ENCODE measurements at places on chromosomes 11 and 22.
A peak's percentile ranks its signal among the peaks of the same experiment; 100 is the strongest.

GRCh38 chr11:11072067-11072466, 214.2 kb upstream of the ZBED5 start:
- DNase-seq: no peak

DNA sequence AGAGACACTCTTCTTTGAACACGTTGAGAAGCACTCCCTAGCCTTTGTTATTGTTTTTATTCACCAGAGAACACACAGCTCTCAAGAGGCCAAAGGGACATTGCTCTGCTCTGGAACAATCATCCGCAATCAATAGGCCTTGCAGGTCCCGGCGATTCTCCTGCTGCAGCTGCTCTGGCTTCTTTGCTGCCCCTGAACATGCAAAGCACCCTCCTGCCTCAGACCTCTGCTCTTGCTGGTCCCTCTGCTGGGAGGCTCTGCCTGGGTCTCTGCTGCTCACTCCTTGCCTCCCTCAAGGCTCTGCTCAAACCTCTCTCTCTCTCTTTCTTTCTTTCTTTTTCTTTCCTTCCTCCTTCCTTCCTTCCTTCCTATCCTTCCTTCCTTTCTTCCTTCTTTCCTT, 232.7 kb downstream of the DSCAML1 start:
- DNase-seq: no peak

DNA sequence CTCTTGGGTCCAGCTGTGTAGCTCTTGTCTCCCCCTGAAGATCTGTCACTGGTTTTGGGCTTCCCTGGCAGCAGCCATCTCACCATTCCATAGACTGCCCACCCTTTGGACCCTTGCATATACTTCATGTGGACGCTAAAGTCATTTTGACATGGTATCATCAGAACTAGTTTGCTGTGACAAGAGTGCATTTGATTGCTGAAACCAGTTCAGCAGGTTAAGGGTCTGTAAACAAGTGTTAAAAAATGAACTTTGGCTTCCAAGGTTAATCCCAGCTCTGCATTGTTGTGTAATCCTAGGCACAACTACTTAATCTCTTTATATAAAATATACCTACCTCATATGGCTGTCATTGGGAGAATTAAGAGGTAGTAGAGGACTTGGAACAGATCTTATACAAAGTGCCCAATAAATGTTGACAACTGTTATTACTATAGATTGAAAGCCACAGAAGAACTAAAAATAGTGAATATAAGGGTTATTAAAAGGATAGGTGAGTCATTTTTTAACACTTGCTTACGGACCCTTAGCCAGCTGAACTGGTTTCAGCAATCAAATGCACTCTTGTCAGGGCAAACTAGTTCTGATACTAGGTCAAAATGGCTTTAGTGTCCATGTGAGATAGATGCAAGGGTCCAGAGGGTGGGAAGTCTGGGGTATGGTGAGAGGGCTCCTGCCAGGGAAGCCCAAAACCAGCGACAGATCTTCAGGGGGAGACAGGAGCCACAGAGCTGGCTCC, 29.4 kb downstream of the CCDC90B start:
- DNase-seq: no peak

GRCh38 chr11:2475136-2475918, 30.5 kb downstream of the KCNQ1 start:
- DNase-seq: no peak

DNA sequence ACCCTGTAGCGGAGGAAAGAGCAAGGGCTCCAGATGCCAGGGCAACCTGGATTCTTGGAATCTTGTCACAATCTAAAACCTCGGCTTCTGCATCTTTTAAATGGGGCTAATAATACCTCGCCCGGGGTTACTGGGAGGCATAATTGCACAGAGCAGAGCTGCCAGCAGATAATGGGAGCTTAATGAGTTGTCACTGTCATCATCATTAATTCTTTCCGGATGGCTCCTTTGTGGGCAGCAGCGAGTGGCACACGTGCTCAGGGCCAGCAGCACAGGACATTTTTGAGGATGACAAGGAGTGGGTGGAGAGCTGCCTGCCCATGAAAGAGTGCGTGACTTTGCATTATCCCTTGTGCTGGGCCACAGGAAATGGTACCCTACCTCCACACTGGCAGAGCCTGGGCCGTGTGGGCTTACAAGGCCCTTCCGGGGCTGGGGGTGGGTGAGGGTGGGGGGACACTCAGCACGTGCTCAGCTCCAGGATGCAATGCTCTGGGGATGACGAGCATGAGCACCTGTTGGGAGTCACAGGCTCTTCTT, 5.7 kb downstream of the PDGFB start:
- no peak for DNase-seq

DNA sequence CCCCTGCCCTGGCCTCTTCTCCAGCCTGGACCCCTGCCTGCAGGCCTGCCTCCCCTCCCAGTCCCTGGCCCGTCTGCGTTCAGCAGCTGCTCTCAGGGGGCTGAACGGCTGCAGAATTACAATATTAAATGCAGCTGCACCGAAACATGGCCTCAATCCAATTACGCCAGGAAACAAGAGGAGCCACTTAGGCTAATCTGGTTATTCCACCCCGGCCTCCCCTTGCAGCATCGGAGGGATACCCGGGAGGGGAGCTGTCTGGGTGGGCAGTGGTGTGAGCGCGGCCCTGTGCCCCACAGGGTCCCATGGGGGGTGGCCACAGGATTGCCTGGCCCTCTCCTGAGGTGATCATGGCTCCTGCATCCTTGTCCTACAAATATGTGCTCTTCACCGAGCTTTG, 42.6 kb downstream of the FLRT1 start:
- no peak for DNase-seq

GRCh38 chr22:36022162-36022561, 6.5 kb downstream of the RBFOX2 start:
- DNase-seq: no peak

DNA sequence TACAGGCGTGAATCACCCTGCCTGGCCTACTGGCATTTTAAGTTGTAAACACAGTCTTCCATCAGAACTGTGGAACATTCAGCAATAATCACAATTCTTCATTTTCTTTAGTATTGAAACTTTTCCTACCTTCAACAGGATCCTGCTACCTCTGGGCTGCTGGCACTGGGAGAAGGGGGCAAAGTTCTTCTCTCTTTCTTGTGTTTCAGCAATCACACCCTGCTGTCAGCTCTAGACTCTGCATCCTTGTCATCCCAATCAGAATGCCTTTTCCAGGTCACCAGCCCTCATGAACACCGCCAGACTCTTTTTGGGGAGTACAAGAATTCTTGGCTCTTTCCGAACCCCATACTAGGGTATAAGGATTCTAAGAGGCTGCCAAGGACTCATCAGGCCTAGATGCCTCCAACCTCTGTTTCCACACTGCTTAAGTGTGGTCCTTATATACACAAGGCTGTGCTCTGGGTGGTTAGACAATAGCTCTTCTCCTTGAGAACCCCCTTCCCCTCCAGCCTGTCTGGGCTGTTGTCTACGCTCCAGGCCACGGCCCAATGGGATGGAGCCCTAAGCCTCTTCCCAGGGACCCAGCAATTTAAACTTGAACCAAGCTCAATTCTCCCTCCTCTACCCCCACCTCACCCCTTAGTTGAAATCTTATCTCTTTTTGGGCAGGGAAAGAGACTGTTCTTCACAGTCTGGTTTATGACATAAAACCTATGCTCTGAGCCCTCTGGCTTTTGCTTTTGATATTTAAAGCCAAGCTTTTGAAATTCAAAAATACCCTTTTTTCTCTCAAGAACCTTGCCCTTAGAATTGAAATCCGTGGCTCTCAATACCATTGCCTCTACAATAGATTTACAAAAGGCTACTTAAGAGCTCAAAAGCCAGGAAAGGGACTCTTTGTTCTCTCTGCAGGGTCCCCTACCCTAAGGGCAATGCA, 327.4 kb downstream of the BUD13 start:
- no peak for DNase-seq

- peak; percentile 65 for DNase-seq
Observed at GRCh38 chr11:9565822-9566560, 7.5 kb upstream of the WEE1 start.

- DNase-seq: no peak
Observed at GRCh38 chr11:86192519-86193257, 51.9 kb upstream of the EED start.

DNA sequence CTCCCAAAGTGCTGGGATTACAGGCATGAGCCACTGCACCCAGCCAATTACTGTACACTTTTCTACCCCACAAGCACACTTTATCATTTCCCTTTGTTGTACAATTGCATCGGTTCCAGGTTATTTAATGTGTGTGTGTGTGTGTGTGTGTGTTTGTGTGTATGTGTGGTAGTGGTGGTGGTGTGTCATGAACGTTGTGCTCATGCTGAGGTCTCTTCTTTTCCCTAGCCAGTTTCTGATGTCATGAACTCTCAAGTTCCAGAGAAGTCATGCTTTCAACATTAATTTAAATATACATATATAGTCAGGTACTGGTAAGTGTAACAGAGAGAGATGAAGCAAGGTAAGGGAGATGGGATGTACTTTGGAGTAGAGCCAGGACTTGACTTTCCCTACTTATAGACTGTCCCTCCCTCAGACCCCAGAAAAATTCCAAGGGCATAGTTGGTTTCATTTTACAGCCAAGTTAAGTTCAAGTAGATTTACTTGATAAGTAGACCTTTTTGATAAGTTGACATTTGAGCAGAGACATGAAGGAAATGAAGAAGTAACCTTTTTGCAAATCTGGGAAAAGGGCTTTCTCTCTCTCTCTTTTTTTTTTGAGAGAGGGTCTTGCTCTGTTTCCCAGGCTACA, 42.7 kb downstream of the WEE1 start:
- no peak for DNase-seq

DNA sequence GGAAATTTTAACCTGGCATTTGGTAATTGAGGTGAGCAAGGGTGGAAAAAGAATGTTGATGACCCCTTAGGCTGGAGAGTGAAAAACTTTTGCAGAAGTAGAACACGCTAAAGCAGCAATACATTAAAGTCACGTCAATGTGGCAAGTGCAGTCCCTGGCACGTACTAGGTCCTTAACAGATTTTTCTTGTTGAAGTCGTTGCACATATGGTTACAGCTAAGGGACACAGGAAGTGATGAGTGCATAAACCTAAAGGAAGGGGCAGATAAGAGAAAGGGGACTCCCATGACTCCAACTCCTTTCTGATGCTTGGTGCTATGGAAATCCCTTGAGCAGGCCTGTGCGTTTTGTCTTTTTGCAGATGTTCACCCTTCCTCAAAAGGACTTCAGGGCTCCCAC, 1.2 kb downstream of the ACCS start:
- DNase-seq: no peak

DNA sequence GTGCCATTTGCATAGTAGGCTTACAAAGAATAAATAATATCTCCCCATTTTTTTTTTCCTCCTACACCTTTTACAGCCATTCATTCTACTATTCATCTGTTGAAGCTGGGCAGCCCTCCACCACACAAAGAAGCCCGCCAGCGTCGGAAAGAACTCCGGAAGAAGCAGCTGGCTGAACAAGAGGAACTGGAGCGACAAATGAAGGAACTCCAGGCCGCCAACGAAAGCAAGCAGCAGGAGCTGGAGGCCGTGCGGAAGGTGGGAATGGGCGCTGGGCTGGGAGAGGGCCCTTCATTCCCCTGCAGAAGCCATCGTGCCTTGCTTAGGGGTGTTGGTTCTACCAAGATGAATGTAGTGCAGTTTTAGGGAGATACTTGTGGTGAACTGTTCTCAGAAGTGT, 68.6 kb downstream of the SWAP70 start:
- DNase-seq: no peak

DNA sequence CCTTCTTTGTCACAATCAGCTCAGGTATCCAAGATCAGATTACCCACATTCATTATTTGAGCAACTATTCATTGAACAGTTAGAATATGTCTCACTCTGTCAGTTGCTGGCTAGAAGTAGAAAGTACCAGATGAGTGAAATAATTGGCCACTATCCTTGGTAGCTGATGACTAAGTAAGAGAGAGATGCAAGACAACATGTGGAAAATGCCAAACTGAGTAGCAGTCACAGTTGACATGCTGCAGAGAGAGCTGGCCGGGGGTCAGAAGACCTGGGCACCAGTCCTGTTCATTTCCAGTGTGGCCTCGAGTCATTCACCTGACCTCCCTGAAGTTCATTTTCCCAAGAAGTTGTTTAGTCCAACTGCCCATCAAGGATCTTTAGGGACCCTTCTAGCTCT, 22.5 kb upstream of the SMIM35 start:
- no peak for DNase-seq

- DNase-seq: no peak
Observed at GRCh38 chr11:75223954-75224643, 16.5 kb upstream of the TPBGL start.

DNA sequence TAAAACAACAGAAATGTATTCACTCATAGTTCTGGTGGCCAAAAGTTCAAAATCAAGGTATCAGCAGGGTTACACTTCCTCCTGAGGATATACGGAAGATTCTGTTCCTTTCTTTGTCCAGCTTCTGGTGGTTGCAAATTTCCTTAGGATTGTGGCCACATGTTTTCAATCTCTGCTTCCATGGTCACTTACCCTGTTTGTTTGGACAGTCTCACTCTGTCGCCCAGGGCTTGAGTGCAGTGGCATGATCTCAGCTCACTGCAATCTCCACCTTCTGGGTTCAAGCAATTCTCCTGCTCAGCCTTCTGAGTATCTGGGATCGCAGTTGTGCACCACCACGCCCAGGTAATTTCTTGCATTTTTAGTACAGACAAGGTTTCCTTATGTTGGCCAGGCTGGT, 534.3 kb downstream of the KCNA4 start:
- DNase-seq: no peak

- no peak for DNase-seq
Observed at GRCh38 chr11:28704801-28705200, 596.6 kb downstream of the METTL15 start.

DNA sequence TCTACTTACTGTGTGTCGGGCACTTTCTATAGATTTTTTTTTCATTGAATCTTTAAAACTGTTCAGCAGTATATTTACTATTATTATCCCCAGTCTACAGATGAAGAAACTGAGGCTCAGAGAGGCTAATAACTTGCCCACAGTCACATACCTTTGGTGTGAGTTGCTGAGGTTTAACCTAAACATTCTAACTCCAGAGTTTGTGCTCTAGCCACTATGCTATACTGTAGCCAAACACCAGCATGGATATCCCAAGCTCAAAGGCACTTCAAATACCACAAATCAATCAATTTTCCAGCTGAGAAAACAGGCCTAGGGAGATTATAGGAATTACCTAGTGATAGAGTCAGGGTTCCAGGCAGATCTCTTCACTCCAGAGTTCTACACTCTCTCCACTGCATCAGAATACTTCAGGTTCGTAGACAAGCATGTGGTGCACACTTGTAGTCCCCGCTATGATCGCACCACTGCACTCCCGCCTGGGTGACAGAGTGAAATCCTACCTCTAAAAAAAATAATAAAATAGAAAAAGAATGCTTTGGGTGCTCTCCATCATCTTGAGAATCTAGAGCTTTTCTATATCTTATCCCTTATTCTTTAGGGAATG, 20.4 kb upstream of the UPB1 start:
- DNase-seq: no peak

- DNase-seq: no peak
Observed at GRCh38 chr11:32198053-32198452, 107.2 kb downstream of the RCN1 start.

GRCh38 chr11:106727256-106727655, 291.0 kb downstream of the GUCY1A2 start:
- no peak for DNase-seq

GRCh38 chr22:27748751-27749191, 52.8 kb downstream of the MN1 start:
- no peak for DNase-seq

GRCh38 chr22:21102659-21103267, 57.0 kb downstream of the LRRC74B start:
- DNase-seq: peak; percentile 48
